ENCODE measurements at places on chromosomes 1 and 21.

DNA sequence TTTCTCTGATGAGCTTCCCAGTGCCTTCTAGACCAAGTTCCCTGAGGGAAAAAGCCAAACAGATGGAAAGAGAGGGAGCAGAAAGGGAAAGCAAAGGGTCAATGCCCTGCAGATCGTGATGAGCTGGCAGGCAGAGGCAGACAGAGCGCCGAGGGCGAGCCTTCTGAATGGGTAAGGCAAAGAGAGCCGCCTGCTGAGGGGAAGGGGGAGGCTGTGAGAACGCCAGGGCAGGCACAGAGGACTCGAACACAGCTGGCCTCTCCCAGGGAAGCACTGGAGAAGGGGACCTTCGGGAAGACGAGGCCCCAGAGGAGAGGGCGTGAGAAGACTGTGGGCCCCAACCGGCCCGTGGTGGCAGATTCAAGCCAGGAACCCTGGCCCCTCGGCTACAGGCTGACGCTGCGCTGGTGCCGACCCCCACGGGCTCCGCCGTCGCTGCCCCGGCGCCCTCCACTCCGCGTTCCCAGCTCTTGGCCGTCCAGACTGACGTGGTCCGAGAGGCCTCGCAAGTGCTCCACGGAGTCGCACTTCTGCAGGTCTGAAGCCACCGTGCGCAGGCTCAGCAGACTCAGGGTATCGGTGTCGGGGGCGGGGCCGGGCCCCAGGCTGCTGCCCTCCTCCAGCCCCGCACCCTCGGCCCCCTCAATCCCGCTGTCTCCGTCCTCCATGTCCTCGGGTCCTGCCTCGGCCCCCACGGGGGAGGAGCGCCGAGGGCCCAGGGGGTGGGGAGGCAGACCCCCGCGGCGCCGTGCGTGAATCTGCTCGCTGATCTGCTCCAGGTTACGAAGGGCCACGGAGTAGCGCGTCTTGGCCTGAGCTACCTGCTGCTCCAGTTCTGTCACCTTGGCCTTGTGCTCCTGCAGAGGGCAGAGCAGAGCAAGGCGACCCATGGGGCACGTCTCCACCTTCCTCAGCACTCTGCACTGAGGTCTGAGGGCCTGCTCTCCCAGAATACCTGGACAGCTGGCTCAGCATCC, 13.9 kb downstream of the SH3BP5L start:
- peak; percentile 71 for DNase-seq

GRCh38 chr1:35854989-35855700, 27.9 kb upstream of the AGO1 start:
- DNase-seq = no peak

GRCh38 chr1:65386439-65386838, 34.0 kb upstream of the LEPR start:
- DNase-seq = no peak

DNA sequence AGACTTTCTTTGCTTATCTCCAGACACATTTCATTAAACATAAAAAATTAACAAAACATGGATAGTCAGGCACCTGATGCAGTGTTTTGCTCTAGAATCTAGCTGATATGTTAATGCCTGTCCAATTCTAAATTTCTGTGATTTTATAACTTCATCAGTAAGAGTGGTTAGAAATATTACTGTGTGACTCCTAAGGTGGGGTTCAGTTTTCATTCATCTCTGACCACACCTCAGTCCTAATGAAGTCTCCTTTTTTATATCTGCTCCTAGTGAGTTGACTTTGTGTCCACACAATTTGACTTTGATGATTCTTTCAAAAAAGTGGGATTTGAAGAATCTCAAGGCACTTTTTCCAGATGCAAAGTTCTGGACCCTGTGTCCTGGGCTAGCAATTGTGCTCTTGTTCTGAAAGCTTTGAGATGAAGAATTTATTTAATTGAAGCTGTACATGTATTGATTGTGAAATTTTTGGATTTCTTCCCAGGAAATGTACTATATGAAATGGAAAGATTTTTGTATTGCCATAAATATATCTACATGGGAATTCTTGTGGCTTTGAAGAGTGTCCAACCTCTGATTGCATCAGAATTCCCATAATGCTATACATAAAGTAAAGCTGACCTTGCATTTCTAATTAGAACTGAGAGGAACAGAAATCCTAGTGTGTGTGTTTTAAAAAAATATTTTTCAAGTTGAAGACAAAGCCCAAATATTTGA, 111.2 kb downstream of the GIPC2 start:
- no peak for DNase-seq

DNA sequence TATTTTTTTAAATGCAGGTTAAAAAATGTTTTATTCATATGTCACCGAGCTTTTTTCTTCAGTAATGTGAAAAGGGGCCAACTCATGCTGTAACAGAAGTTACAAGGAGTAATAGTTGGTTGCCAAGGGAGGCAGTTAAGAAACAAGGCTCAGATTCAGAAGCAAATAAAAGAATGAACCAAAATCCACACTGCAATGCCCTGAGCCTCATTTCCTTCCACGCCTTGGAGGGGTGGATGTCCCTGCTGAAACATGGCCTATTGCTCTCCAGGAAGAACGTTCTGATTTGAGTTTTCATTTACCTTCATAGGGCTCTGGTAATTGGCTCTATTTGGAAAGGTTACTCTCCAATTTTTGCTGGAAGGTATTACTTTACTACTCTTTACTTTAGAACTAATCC, 24.4 kb downstream of the ALG14 start:
- no peak for DNase-seq

- no peak for DNase-seq
These were observed 37.3 kb downstream of the CDC42 start for GRCh38 chr1:22089787-22090186.

GRCh38 chr1:11072216-11072917, 12.5 kb upstream of the SRM start:
- peak; percentile 27 for DNase-seq

DNA sequence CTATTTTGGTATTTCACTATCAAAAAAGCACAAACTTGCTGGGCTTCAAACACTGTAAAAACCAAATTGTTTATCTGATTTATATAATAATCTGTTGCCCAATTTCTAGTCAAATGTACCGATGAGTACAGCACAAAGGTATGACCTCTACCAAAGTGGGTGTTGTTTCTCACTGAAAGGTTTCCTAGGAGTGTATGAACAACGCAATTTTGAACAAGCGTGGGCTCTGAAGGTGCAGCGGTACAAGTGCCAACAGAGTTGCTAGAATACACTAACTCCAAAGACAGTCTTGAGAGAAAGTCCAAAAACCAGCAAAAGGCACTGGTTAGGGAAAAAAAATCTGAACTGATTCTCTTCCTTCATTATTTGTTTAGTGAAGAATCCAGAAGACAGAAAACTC, 130.4 kb downstream of the ATP1B1 start:
- no peak for DNase-seq

DNA sequence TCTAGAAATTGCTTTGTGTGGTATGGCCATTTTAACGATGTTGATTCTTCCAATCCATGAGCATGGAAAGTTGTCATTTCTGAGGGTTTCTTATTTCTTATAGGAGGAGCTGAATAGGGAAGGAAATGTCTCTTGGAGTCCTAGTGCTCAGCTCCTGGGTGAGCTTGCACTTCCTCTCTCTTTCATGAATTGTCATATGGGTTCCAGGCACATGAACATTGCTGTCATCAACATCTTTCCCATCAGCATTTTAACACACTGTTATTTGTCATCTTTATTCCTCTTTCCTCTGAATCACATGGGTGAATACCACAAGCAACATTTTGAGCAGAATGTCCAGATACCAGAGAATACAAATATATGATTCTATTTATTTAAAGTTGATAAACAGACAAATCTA, 23.4 kb downstream of the SLAMF6 start:
- no peak for DNase-seq

DNA sequence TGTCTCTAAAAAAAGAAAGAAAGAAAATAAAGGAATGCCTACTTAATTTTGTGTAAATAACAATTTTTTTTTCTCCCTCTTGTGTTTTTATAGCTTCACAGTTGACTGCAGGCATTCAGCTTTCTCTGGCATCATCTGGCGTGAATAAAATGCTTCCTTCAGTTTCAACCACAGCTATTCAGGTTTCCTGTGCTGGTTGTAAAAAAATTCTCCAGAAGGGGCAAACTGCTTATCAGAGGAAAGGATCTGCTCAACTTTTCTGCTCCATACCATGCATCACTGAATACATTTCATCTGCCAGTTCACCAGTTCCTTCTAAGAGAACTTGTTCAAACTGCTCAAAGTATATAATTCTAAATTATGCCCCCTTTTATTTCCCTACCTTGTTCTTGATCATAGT, 18.0 kb downstream of the ZMYM1 start:
- DNase-seq = peak; percentile 34

DNA sequence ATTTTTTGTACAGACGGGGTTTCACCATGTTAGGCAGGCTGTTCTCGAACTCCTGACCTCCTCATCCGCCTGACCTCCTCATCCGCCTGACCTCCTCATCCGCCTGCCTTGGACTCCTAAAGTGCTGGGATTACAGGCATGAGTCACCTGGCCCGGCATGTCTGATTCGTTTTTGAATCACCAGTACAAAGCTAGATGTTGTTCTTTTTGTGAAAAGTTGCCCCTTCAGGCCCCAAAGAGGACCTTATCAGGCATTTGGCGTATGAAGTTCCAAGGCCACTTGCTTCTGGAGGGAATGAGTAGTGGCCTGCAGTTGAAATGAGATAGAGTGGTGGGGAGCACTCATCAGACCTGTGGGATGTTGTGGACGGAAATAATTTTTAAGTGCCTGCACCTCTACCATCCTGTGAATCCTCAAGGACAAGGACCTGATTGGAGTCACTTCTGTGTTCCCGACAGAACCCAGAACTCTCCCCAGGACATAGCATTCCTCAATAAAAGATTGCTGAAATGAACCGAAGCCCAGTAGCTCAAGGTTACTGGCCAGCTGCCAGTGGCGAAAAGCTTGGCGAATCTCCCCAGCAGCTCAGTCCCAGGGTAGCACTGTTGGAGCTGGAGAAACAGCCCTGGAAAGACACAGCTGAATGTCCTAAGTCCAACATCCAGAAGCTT, 50.1 kb downstream of the NDUFS5 start:
- DNase-seq = peak; percentile 94

Measured in osteoblast (primary cell).